ENCODE measurements at places on chromosomes 1 and 21. TPM values are rescaled to one million over a fixed set of nuclear protein-coding genes. Genes with fewer than 3 reads are reported as not detected.

GRCh38 chr21:28614791-28615190 lies 377.9 kb downstream of the LTN1 start:
- no peak overlapping the region for H3K27ac ChIP-seq
- no peak overlapping the region for H3K4me3 ChIP-seq
- H3K27me3 ChIP-seq: no peaks in the 10 kb centered on the region

- H3K27ac ChIP-seq: no peak overlapping the region
- no peaks in the 10 kb centered on the region for H3K36me3 ChIP-seq
These were observed 600.5 kb downstream of the USP25 start for GRCh38 chr21:16330082-16330907.

GRCh38 chr1:16926491-16927073 lies 4.9 kb downstream of the CROCC start:
- H3K27me3 ChIP-seq: no peaks in the 10 kb centered on the region
- H3K36me3 ChIP-seq: no peaks in the 10 kb centered on the region
- H3K4me1 ChIP-seq: peaks cover 2% of the 10 kb centered on the region

- H3K27ac ChIP-seq: no peak overlapping the region
- H3K4me3 ChIP-seq: no peak overlapping the region
- no peak for DNase-seq
- H3K36me3 ChIP-seq: no peaks in the 10 kb centered on the region
These were observed 4.1 kb downstream of the POGZ start for GRCh38 chr1:151455231-151455630.

DNA sequence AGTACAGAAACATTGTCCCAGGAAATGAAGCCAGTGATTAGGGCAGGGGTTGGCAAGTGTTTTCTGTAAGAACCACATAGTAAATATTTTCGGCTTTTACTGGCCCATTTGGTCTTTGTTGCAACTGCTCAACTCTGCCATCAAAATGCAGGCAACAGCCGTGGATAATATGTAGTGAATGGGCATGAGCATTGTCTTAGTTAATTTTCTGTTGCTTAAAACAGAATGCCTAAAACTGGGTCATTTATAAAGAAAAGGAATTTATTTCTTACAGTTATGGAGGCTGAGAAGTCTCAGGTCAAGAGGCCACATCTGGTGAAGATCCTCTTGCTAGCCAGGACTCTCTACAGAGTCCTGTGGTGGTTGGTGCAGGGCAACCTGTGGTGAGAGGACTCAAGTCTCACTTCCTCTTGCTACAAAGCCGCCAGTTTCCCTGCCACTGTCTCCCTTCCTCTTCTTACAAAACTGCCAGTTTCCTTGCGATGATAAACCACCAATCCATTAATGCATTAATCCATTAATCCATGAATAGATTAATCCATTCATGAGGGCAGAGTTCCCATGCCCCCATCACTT lies 166.4 kb downstream of the PSMG1 start:
- DNase-seq: no peak
- H3K4me3 ChIP-seq: no peak overlapping the region
- no peaks in the 10 kb centered on the region for H3K36me3 ChIP-seq
- H3K27ac ChIP-seq: no peak overlapping the region
- H3K27me3 ChIP-seq: no peaks in the 10 kb centered on the region

- no peak for DNase-seq
- no peaks in the 10 kb centered on the region for H3K36me3 ChIP-seq
- H3K27ac ChIP-seq: no peak overlapping the region
- no peaks in the 10 kb centered on the region for H3K4me1 ChIP-seq
These were observed 653.9 kb upstream of the CAMK1G start for GRCh38 chr1:208929575-208929974.

DNA sequence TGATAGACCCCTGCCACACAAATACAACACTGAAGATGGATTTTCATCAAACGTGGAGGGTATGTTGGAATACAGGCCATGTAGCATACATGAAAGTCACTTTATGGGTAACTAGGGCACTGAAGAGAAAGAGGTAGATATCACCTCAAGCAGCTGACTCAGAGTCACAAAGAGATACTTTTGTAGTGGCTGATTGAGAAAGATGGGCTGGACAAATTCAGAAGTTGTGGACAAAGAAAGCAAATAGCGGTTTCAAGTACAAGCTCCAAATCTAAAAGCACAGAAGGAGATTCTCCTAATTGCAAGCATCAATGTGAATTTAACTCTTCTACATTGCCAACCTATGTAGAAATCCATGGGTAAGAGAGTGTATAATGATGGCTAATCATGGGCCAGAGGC lies 35.0 kb upstream of the RGS18 start:
- H3K27me3 ChIP-seq: no peaks in the 10 kb centered on the region
- no peak overlapping the region for H3K27ac ChIP-seq

RGS8 gene
- total RNA-seq: 0.05 TPM

FCRL5 gene
- total RNA-seq: 0.67 TPM
